ENCODE measurements at places on chromosomes 4 and X.

GRCh38 chr4:53306729-53307128 is 59.1 kb downstream of the SCFD2 start:
- DNase-seq = no peak

DNA sequence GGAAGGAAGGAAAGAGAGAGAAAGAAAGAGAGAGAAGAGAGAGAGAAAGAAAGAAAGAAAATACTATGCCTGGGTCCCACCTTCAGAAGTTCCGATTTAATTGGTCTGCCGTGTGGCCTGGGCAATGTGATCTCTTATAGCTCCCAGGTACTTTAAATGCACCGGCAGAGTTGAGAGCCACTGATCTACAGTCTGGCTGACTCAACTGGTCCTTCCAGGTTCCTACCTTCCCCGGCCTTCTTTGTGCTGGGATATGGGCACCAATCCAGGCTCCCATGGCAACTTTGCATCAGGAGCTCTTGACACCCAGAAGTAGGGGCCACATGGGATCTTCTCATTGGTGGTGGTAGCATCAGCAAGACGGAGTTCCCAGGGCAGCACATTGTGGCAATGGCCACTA is 186.5 kb upstream of the ATP6AP2 start:
- no peak for DNase-seq

- no peak for DNase-seq
Observed at GRCh38 chrX:93580634-93581033, 92.7 kb downstream of the NAP1L3 start.

GRCh38 chr4:102089850-102090621 is 255.2 kb downstream of the SLC39A8 start:
- DNase-seq = no peak

- DNase-seq = no peak
Observed at GRCh38 chr4:5469861-5470260, 238.5 kb downstream of the EVC2 start.

GRCh38 chr4:96375367-96375766 is 535.5 kb downstream of the PDHA2 start:
- DNase-seq = no peak

GRCh38 chrX:148659481-148659880 is 159.1 kb downstream of the AFF2 start:
- DNase-seq = no peak

DNA sequence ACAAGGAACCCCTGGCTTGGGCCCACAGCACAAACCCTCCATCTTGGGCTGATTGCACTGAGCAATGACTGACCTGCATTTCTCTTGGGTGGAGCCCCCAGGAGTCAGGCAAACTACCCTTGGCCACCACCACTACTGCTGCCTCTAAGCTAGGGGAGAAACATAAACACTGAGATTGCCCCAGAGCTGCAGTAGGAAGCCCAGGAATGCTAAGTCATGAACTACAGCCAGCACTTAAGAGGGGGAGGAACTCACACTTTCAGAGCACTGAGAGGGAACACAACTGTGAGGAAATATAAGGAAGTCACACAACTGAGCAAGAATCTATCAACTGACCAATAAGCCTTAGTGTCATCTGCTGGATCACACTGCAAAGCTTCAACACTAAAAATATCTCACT is 111.6 kb upstream of the PPP3CA start:
- DNase-seq = no peak

DNA sequence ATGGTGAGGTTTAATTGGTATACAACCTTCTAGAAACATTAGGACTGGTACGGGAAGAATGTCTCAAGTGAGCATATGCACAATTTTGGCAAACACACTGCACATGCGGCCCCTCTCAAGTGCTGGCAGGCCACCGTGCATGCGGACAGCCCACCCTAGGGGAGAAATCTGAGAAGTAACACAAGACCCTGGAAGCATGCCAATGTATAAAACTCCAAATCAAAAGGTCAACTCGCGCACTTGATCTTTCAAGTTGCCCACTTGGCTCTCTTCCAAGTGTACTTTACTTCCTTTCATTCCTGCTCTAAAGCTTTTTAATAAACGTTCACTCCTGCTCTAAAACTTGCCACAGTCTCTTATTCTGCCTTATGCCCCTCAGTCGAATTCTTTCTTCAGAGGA is 488.3 kb downstream of the CFAP47 start:
- DNase-seq = no peak

All from neural progenitor cell (in vitro differentiated cells).